ENCODE measurements at places on chromosomes 11 and 22.

DNA sequence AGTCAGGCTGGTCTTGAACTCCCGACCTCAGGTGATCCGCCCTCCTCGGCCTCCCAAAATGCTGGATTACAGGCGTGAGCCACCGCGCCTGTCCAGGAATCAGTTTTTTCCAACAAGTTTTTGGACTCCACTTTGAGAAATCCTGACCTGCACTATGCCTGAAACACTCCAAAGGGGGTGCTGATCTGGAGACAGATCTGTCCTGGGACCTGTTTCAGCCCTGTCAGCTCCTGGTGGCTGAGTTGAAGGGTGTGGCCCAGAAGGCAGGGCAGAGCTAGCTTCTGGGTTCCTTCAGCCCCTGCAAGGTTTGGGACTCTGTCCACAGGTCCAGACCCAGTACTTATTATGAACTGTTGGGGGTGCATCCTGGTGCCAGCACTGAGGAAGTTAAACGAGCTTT, 1.2 kb downstream of the DNAJC4 start:
- no peak for DNase-seq

GRCh38 chr11:77732143-77732542, 88.4 kb downstream of the RSF1 start:
- no peak for DNase-seq

GRCh38 chr11:698493-699115, 3.0 kb downstream of the TMEM80 start:
- DNase-seq = no peak

GRCh38 chr22:37197451-37198257, 9.6 kb upstream of the C1QTNF6 start:
- DNase-seq = no peak

DNA sequence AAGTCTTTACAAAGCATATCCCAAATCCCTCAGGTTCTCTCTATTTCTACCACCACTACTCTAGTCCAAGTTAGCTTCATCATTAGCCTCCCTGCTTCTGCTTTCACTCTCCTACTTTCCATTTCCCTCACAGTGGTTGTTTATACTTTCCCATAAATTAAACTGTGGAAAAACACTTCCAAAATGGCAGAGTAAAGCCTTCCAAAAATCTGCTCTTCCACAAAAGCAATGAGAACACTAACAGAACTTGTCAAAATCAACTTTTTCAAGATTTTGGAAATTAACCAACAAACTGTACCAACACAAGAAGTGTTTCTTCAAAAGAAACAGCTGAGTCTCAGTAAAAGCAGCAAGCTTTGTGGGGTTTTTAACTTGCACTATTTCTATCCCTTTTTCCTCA, 71.8 kb downstream of the TTC28 start:
- DNase-seq = no peak

DNA sequence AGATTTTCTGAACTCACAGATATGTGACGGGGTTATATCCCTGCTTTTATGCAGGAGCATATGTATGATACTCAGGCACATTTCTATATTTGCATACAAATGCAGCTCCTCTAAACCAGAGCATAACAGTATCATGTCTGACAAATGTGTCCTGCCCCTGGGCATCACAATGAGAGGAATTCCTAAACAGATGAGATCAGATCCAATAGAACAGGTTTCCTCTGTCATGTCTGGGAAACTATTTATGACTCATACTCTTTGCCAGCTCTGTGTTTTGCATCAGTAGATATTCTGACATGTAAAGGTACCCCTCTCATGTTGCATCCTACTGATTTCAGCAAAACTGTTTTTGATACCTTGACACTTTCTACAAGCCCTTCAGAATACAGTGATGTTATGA, 29.4 kb downstream of the SYT9 start:
- no peak for DNase-seq

- DNase-seq = no peak
These were observed 5.8 kb downstream of the CCND1 start for GRCh38 chr11:69646493-69647389.

DNA sequence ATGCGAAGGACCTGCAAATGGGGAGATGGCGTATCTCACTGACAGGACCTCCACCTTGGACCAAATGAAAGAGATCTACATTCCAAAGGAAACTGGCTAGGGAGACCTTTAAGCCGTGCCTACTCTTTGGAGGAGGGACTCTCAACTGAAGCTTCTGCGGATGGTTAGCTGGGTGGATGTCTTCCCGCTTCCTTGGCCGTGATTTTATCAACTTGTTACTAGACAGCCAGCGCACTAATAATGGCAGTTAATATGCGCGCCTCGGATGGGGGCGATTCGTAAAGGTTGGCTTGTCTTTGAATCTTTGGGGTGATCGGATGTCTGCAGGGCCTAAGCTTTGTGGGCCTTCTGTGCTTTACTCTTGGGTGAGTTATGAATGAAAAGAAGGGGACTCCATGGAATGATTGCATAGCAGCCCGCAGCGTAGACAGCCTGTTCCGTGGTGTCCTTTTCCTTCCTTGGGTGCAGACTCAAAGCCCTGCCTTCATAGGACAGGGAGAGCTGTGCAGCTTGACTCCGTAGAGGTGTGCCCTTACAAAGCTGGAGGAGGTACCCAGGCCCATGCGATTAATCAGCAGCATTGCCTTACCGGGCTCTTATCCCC, 1.5 kb downstream of the ZNRF3 start:
- DNase-seq = no peak

GRCh38 chr22:43136255-43136654, 6.9 kb downstream of the MCAT start:
- no peak for DNase-seq

- no peak for DNase-seq
These were observed 726.6 kb upstream of the ARHGAP42 start for GRCh38 chr11:99960536-99960935.

Data from T follicular helper cell (primary cell).